ENCODE measurements at places on chromosomes 1 and 21.

DNA sequence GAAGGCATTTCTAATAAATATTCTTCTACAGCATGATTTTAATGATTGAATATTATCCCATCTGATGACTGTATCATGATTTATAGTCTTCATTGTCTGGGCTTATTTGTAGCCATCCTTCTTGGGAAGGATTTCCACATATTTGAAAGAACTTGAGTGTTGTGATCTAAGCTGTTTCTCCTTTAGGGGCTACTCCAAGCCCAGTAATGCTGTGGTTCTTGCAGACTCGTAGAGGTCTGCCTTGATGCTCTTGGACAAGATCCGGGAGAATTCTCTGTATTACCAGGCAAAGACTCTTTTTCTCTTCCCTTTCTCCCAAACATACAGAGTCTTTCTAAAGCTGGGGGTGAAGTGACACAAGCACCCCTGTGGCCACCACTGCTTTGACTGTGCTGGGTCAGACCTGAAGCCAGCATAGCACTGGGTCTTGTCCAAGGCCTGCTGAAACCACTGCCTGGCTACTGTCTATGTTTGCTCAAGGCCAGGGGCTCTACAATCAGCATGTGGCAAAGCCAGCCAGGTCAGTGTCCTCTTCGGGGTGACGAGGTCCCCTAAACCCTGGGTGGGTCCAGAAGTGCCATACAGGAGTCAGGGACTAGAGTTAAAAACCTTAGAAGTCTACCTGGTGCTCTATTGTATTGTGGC, 107.4 kb downstream of the GIPC2 start:
- no peak for DNase-seq

GRCh38 chr1:36464605-36465393, 615 bp upstream of the MRPS15 start:
- DNase-seq: no peak

DNA sequence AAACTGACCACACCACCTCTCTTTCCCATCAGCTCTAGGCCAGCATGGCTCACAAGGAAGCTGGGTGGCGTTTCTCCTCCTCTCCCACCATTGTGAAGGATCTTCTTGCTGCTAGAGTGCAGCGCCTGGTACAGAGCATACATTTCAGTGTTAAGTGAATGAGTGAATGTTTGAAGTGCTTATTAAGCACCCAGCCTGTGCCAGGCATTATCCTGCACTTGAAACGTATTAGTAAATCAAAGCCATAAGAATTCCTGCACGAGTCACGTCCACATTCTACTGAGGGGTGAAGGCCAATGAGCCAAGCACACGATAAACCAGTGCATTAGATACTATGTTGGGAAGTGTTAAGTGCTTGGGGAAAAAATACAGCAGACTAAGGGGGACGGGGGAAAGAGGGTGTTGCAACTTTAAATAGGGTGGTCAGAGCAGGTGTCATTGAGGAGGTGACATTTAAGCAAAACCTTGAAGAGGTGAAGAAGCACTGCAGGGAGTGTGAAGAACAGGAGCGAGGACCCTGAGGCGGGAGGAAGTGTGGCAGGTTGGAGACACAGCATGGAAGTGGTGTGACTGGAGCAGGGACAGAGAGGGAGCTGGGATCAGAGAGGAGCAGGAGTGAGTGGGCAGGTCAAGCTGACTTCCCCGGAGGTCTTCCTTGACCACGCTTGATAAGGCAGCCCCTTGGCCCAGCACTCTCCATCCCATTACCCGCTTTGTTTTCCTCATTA, 48.5 kb upstream of the LRRN2 start:
- no peak for DNase-seq

DNA sequence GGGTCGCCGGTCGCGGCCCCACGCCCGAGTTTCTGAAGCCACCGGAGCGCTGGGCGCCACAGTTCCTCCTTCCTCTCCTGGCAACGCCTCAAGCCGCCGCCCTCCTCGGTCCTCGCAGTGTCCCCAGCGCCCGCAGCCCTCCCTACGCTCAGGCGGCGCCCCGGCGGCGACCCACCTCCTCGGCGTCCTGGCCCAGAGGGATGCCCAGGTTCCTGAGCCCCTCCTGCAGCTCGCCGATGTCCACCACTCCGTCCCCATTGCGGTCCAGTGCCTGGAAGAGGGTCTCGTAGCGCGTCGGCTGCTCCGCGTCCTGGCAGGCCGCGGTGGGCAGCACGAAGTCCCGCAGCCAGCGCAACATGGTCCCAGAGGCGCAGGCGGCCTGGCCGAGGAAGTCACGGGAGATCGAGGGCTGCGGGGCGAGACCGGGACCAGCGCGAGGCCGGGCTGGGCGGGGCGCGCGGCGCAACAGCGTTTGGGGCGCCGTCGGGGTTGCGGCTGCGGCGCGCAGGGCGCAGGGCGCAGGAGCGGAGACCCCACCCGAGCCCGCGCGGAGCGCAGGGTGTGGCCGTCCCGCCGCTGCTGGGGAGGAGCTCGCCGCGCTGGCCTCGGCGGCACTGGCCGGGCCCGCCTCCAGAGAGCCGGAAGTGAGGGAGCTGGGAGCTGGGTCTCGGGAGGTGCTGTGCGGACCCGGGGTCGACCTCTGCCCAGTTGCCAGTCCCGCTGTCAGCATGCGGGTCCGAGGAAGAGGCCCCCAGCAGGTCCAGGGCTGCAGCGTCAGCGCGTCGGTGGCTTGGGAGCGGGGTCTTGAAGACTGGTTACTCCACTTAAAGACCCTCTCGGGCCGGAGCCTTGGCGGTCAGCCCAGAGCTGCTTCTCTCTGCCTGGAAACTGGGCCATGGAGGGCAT, at the start of gene SLC25A24:
Gene SLC25A24 (minus strand): TSS at position 563 of the 906 bp plus-strand sequence. CDS start 205 bp downstream, at position 358.
- peak; percentile 66 for DNase-seq

DNA sequence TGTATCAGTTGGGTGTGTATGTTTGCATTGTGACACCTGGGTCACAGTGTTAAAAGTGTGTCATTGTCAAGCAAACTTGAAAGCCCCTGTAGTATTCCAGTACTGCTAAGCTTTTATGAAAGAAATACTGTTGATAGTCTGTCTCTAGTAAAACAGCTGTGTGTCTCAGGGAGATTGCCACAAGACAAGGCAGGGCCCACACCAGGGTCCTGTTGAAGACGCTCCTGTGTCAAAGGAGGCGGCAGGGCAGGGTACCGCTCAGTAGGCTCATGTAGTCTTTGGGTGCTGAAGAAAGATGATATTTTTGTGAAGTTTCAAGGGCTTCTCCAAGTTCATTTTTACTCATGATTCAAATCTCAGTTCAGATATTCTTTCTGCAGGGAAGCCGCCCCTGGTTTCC, 132.5 kb downstream of the GALNT2 start:
- DNase-seq: no peak

GRCh38 chr1:240803151-240803550, 191.2 kb upstream of the GREM2 start:
- no peak for DNase-seq

GRCh38 chr1:155717041-155717440, 28.1 kb downstream of the DAP3 start:
- DNase-seq: no peak

DNA sequence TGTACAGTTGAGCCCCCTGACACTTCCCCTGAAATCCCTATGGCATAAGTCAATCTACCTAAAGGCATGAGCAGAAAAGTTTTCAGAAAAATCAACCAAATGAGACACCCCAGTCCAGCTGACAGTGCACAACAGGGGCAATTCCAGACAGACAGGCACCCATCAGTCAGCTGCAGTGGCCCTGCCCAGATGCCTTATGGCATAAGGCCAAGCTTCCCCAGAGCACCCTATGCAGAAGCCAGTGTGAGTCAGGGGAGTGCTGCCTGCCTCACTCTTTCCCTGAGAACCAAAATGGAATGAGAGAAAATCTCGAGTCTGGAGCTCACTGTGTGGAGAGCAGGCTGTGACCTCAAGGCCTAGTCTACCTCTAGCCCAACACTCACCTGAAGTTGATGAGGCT, 38.1 kb downstream of the MRAP start:
- no peak for DNase-seq

DNA sequence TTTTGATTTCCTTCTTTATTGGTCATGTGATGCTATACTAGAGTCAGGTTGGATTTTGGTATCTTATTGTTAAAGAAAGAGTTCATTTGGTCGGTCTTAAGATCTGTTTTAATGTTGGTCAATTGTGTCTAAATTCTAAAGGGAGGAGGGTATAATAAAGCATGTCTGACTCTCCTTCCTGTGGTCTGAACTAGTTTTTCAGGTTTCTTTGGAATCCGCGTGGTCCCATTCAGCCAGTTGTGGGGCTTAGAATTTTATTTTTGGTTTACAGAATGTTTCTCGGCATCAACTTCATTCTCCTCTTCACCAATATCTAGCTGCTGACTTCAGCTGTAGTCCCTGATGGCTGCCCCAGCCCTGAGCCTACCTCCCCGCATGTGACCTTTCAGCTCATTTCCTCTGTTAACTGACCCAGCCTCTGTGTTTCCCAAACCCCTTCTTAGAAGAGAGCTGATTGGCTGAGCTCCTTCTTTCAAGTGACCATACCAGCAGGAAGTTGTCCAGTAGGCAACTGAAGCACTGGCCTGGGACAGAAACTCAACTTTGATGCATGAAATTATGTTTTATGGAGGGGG, 8.7 kb upstream of the MYOC start:
- no peak for DNase-seq

GRCh38 chr1:156153362-156153761, at the start of gene SEMA4A:
SEMA4A (plus strand) TSS chr1:156153585; CDS start chr1:156154579, 994 bp downstream.
- no peak for DNase-seq

- DNase-seq: peak; percentile 62
These were observed 2.3 kb upstream of the BSND start for GRCh38 chr1:54996359-54996868.

DNA sequence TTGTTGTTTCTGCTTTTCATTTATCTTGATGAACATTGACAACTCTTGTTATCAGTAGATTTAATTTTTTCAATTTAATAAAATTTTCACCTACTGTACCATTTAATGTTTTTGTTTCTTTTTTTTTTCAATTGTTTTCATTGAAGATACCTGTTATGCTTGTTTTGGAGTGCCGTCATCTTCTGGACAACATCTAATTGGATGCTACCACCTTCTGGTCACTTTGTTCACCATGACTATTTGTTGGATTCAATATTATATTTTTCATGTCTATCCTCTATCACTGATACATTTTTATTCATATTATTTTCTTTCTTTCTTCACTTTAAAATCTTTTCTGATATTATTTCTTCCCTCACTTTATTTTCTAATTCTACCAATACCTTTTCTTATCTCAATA, 14.0 kb downstream of the KRTAP21-2 start:
- no peak for DNase-seq

GRCh38 chr1:85700422-85700821, 7.8 kb downstream of the ZNHIT6 start:
- DNase-seq: no peak

GRCh38 chr1:224450159-224450558, 15.6 kb upstream of the WDR26 start:
- no peak for DNase-seq

DNA sequence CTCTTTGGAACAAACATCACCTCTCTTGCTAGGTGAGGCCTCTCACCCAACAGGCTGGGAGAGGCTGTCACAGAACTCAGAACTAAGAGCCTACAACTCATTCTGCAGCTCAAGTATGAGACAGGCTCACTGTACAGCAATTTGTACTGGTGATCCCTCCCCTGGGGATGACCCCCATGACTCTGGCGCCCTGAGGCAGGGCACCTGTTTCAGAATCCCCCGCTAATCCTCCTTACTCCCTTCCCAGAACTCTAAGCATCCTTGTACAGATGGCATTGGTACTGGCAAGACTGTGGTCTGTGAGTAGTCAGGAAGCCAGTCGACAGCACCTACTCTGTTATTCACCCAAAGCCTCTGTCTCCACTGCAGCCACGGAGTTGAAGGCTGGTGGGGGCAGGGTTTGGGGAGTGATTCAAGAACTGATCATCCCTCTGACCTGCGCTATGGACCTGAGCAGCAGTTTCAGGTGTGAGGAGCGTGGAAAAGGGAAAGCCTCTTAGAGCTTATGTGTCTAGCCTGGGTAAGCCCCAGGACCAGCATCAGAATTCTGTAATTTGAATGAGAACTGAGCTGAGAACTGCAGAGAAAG, 655.5 kb downstream of the KIF26B start:
- DNase-seq: no peak

GRCh38 chr1:220878191-220879075, 810 bp upstream of the HLX start:
- no peak for DNase-seq

GRCh38 chr1:230237805-230238204, 170.8 kb downstream of the GALNT2 start:
- no peak for DNase-seq

DNA sequence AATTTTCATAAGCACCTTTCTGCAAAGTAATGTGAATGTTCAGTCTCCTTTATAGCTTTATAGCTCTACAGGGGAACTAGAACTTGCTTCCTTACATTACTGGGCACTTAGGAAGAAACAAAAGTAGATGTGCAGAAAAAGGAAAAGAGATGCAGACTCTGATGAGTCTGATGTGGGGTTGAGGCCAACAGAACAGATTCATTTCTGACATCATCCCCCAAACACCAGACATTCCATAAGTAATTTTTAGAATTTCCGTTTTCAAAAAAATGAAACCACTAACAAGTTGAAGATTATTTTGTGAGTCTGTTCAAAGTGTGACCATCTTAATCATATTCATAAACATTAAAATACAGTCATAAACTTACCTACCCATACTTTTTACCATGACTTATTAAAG, 96.0 kb downstream of the NRIP1 start:
- no peak for DNase-seq

- no peak for DNase-seq
These were observed 884 bp downstream of the PHACTR4 start for GRCh38 chr1:28370239-28371009.

GRCh38 chr1:228064741-228065542, 17.6 kb upstream of the ARF1 start:
- DNase-seq: no peak

DNA sequence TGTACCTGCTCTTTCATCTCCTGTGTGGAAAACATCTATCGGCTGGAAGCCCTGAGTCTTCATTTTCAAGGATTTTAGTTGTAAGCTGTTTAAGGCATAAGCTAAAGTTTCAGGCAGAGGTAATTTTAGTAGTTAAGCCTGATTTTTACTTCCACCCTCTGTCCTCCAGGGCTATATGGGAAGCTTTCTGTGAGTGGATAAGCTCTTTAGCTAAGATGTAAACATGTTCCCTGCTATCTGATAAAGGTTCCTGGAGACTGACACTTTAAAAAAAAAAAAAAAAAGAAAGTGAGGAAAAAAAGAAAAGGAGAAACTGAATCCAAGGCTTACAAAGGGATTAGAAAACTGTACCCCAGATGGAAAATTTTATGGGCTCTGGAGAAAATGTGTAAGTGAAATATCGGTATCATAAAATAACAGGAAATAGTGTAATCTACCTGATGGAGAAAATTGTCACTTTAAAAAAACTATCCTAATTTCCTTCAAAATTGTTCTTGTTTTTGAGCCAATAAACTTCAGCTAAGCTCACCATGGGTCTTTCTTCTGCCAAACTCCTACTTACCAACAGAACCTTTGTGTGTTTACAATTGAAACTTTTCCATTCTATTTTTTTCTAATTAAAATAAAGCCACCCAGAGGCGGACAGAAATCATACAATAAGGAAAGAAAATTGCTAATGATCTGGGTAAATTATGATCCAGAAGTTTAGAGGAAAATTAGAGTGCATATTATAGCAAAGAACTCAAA, 180.5 kb downstream of the TGFB2 start:
- no peak for DNase-seq

Measured in stimulated activated CD4-positive, alpha-beta T cell treated with anti-CD3 and anti-CD28 coated beads, Interleukin-12 subunit alpha, Interleukin-12 subunit beta, amount 100 ng/mL, for 24 hours (primary cell).